NCI-H1417 (cell line): ENCODE measurements at places on chromosomes 5 and 9.
A peak's percentile ranks its signal among the peaks of the same experiment; 100 is the strongest.

GRCh38 chr5:168291342-168291963 lies at the start of gene WWC1:
Gene WWC1, plus strand, starts transcription at chr5:168291645. Its CDS starts 508 bp downstream, at chr5:168292153.
- DNase-seq: peak; percentile 76

DNA sequence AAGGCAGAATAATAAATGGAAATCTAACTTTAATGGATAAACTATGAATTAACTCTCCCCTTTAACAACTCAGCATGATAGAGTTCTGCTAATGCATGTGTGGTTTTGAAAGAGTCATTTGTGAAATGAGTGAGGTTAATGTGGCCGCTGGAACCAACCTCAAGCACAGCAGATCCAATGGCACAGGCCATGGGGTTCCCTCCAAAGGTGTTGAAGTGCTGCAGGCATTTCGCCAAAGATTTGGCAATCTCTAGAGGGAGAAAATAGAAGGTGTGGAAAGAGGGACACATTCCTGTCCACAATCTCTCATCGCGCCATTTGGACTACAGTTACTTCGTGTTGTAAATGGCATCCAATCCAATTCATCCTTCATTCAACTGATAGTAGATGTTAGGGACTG lies 35.0 kb downstream of the AGXT2 start:
- no peak for DNase-seq

DNA sequence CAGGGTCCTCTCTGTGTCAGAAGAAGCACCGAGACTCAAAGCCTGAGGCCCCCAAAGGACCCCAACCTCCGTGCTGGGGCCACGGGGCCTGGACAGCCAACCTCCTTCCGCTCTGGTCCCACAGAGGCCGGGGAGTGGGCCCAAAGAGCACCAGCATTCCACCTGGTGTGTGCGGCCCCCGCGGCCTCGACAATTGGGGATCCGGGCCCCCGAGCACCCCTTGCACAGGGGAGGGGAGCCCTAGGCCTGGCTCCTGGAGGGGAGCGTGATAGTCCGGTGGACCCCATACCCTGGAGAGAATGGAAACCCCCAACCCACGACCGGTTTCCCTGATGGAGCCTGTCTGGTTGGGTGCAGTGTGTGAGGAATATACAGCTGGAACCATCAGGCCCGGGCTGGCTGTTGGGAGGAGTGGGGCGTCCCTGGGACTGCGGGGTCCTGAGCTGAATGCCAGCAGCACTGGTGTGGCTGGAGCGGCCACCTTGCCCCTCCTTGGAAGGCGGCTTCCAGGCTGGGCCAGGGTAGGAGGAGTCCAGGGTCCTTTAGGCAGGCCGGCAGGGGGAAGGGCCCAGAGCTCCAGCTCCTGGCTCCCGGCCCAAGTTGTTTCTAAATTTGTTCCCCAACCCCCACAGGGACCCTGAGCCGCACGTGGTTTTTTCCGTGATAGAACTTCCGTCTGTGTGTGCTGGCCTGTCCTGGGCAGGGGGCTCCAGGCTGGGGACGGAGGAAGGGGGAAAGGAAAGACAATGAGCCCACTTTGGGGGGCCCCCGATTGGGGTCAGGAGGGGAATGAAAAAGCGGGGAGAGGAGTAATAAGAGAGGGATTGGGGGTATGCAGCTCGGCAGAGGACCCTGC lies 825 bp upstream of the TOR4A start:
- no peak for DNase-seq

GRCh38 chr5:21085791-21086190 lies 1097.8 kb upstream of the CDH18 start:
- DNase-seq: no peak

GRCh38 chr5:145946112-145946861 lies 9.9 kb downstream of the SH3RF2 start:
- DNase-seq: no peak

DNA sequence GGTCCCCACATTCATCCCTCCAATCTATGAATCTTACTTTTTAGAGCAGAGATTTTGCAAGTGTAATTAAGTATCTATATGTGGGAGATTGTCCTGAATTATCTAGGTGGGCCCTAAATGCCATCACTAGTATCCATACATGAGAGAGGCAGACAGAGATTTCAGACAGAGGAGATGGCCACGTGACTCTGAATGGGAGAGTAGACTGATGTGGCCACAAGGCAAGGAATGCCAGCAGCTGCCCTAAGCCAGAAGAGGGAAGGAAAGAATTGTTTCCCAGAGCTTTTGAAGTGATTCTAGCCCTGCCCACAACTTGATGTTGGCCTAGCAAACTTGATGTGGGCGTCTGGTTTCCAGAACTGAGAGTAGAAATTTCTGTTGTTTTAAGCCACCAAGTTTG lies 90.1 kb upstream of the PCAT7 start:
- DNase-seq: no peak

- DNase-seq: no peak
Observed at GRCh38 chr9:85056203-85056572, 386.7 kb downstream of the NTRK2 start.

DNA sequence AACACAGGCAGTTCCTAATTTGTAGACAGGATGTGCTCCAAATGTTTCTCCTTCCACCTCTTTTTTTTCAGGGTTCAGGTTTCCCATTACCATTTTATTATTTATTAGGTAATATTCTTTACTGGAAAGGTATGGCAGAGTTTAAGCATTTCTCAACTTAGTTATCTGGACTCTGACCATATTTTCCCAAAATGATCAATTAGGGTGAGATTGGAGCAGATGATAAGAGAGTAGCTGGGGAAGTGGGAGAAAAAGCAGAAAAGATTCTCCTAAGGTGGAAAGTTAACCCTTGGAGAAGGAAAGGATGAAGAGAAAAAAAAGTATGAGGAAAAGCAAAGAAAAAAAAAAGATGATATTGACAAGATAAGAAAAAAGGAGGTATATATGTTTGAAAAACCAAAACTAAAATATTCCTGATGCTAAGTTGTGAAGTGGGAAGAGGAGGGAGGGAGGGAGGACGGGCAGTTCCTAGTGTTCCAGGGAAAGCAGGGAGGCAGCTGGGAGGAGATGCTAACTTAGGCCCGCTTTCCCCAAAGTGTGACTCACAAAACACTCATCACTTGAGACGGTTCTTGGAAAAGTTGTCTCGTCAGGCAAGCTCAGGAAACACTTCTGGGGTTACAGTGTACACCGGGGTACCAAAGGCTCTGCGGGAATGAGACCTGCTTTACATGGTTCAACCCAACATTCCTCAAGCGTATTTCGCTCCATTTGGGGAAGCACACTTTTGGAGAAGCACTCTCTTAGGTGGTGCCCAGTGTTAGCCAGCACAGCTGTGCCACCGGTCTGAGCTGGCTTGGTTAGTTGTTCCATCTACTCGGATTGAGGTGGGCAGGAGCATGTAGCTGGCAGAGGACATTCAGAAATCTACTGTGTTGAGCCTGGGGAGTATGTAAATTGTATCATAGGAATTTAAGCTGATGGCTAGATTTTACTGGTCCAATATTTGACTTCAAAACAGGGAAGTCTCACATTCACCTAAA lies 35.1 kb downstream of the B4GALT1 start:
- no peak for DNase-seq

DNA sequence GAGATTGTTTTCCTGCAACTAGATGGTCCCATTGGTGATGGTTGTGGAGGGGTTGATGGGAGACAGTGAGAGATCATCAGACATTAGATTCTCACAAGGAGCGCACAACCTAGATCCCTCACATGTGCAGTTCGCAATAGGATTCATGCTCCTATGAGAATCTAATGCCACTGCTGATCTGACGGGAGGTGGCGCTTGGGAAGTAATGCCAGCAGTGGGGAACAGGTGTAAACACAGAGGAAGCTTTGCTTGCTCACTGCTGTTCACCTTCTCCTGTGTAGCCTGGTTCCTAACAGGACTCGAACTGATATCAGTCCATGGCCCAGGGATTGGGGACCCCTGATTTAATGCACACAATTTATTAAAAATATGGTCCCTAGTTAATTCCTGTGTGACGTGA lies 18.8 kb downstream of the SNCAIP start:
- no peak for DNase-seq

GRCh38 chr9:129954868-129955550 lies 88.0 kb downstream of the FNBP1 start:
- no peak for DNase-seq

DNA sequence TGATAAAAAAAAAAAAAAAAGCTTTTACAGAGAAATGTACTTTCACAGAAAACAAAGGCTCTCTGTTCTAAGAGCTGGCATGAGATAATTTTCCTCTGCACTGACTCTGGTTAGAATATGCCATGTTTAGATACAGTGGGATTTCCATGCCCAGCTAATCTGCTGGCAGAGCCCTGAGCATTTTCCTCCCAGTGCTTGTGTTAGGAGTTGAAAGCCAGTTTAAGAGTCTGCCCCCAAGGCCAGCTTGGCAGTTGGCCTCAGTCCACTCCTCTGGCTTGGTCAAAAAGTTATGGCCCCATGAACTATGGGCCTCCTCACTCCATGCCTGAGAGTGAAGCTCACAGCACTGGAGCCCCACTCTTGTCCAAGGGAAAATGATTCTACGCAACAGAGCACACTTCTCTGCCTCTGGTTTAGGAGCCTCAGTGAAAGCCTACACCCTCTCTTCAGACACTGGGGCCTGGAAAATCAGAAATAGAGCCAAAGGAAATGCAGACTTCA lies 21.9 kb downstream of the MOCS2 start:
- no peak for DNase-seq

GRCh38 chr5:173688703-173689102 lies 72.3 kb upstream of the BOD1 start:
- DNase-seq: no peak

- DNase-seq: no peak
Observed at GRCh38 chr5:14464096-14464495, 117.5 kb upstream of the OTULINL start.

DNA sequence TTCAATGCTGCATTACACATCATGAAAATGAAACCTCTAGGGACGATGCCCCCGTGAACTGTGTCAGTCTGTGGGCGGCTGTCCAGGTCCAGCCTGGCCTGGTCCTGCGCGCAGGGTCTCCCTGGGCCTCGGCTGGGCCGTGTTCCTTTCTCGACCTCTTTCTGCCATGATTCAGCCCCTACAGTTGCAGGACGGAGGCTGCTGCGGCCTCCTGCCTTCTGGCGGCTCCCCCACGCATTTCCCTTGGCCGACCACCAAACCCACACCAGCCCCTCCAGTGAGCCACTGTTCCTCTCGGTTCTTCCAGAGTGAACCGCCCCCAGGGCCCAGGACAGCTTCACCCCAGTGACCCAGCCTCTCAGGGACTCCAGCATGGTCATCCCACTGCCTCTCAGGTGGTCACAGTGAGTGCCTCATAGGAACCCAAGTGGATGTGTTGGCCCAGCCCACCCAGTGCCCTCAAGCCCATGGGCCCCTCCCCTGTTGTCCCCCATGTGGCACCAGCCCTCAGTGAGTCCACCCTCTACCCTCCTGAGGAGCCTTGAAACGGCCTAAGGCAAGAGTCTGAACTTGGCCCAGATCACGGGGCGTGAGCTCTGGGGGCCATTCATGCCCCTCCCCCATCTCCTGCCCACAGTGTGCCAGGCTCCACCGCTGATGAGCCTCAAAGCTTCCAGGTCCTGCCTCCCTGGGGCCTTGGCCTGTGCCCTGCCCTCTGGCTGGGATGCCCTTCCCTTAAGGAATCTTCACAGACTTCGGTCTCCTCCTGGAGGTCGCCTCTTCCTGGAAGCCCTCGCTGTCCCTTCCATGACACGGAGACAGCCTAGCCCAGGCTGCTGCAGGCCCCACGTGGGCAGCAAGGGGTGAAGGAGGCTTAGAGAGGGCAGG lies 10.0 kb upstream of the CLIC3 start:
- DNase-seq: no peak

DNA sequence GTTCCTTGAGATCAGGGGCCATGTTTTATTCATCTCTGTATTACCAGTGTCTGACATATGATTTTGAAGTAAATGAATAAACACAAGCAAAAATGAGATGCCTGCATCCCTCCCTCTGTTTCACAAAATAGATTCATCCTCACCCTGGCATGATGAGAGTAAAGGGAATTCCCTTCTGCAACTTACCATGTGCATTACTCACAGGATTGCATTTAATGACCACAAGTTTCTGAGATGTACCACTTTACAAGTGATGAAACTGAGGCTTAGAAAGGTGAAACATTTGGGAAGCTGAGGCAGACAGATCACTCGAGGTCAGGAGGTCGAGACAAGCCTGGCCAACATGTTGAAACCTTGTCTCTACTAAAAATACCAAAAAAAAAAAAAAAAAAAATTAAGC lies 74.2 kb upstream of the TNFSF8 start:
- DNase-seq: no peak

- no peak for DNase-seq
Observed at GRCh38 chr5:33238826-33239695, 201.7 kb upstream of the TARS1 start.

DNA sequence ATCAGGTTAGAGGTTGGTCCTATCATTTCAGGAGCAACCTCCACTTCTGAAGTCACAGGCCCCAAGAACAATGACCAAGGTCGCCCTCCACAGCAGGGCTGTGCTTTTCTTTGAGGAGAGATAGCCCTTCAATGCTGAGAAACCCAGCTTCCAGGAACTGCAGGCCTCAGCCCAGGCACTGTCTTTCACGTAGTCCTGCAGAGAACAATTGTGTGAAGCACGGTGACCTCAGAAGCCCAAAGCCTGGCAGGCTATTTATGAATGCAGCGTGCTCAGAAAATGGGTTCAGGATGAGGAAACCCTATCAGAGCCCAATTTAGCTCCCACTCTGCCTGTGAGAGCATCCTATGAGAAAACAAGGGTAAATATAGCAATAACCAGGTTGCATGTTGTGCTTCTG lies 388.3 kb downstream of the PLK2 start:
- no peak for DNase-seq

GRCh38 chr5:122704247-122705036 lies 70.4 kb upstream of the SNX2 start:
- DNase-seq: no peak

GRCh38 chr9:128226412-128226801 lies 23.2 kb downstream of the DNM1 start:
- DNase-seq: no peak

GRCh38 chr5:156534085-156534484 lies 207.1 kb downstream of the SGCD start:
- DNase-seq: no peak

DNA sequence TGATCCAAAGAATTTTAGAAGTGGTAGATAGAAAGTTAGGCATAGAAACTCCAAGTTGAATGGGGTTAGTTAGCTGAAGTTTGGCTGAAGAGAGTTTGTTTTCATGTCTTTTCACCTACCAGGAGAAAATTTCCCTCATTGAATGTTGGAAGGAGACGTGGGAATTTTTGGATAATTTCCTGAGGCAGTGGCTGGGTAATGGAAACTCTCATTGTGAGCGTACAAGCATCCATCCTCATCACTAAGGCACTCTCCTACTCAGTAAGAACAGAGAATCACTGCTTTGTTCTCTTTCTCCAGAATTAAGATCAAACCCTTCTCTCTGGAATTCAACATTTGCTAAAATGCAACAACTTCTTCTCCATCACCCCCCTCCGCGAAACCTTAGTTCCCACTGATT lies 179.7 kb downstream of the PALM2AKAP2 start:
- no peak for DNase-seq

GRCh38 chr9:109100543-109101201 lies 19.1 kb downstream of the TMEM245 start:
- DNase-seq: no peak
